ENCODE measurements at places on chromosomes 12 and 14.
A peak's percentile ranks its signal among the peaks of the same experiment; 100 is the strongest.

- no peak for DNase-seq
Observed at GRCh38 chr12:21296348-21296747, 38.4 kb downstream of the SLCO1A2 start.

- DNase-seq = peak; percentile 96
Observed at GRCh38 chr12:89880690-89881350, 172.2 kb upstream of the ATP2B1 start.

DNA sequence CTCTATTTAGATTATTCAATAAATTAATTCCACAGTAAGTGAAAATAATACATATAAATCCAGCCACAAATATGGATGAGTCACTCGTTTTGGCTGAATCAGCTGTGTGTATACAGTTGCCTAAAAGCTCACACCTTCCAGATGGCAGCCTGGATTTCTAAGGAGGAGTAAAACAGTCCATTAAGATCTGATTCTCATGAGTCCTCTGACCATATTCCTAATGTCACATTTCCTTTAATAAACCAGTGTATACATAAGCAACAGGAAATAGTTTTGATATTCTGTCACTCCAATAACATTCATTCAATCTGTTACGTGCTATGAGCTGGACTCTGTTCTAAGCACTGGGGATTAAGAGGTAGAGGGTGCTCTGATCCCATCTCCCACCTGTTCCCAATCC lies 21.8 kb downstream of the MDM1 start:
- no peak for DNase-seq

DNA sequence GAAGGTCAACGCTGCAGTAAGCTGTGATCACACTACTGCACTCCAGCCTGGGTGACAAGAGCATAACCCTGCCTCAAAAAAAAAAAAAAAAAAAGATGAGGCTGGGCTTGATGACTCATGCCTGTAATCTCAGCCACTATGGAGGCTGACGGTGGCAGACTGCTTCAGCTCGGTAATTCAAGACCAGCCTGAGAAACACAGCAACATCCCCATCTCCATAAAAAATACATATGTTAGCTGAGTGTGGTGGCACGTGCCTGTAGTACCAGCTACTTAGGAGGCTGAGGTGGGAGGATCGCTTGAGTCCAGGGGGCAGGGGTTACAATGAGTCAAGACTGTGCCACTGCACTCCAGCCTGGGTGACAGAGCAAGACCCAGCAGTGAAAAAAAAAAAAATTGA lies 50.4 kb downstream of the GXYLT1 start:
- no peak for DNase-seq

- no peak for DNase-seq
Observed at GRCh38 chr12:24856541-24856940, 92.4 kb downstream of the BCAT1 start.

DNA sequence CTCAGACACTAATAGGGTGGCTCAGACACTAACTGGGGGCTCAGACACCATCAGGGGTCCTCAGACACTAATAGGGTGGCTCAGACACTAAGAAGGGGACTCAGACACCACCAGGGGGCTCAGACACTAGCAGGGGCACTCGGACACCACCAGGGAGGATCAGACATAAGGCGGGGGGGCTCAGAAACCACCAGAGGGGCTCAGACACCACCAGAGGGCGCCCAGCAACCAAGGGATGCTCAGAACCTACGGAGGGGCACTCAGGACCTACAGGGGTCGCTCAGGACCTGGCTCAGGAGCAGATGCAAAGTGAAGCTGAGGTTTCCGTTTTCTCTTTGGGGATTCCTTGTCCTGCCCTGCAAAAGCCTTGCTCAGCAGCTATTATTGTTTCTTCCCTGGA lies 448.5 kb downstream of the TMEM121 start:
- peak; percentile 71 for DNase-seq

DNA sequence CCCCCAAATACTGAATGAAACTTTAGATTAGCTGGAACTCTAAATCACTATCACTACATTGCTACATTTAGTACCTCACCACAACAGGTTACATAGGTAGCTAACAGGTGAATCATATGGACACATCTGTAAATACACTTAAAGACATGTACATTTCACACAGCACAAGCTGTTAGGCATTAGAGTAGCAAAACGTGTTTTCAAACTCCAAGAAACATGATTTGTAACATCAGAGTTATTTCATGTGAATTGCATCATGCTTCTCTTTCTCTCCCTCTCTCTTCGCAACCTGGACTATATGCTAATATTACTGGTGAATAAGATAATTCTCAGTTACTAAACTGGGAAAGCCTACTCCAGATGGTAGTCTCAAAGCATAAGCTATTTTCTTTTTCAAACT lies 4.3 kb downstream of the SEL1L start:
- DNase-seq = no peak

DNA sequence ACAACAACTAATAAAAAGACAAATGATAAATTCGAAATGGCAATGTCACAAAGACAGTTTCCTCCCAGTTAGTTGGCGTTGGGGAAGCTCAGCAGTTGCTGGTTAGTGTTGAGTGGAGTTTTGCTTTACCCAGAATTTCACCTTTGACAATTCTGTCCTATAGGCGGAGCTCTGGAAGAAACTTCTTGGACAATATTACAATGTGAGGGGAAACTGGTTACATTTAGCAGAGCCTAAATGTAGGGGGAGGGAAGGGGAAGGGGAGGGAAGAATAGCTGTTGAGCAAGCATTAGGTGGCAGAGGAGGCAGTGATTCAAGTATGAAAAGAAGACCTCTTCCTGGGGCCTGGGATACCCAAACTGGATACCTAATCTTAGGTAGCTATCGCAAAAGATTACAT lies 51.4 kb downstream of the BDKRB1 start:
- DNase-seq = no peak

DNA sequence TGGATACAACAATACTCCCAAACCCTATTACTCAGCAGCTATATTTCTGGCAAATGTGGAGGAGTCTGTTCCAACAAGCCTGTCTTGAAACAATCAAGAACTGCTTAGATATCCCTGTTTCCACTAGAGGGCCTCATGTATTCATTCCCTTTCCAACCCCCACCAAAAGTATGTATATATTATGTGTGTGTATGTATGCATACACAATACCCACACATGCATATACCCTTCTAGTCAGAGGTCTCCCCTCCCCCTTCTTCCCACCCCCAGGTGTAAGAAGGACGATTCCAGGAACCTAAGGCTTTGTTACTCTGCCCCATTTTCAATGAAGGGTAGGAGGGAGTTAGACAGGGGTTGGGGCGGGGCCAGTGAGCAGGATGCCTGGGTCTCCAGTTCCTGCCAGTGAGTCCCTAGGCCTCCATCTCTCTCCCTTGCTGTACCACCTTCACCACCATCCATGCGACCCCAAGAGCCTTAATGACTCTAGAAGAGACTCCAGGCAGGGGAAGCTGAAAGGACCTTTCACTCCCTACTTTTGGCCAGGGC lies at the start of gene DGKA:
Gene DGKA, plus strand, starts transcription at position 392 of the 546 bp plus-strand sequence. CDS start 5,342 bp downstream, outside the sequence.
- DNase-seq = peak; percentile 73

GRCh38 chr12:120301962-120302815 lies at the start of gene SIRT4:
Gene SIRT4, plus strand, starts transcription at chr12:120302321. Its CDS starts 1,241 bp downstream, at chr12:120303562.
- peak; percentile 95 for DNase-seq

- peak; percentile 26 for DNase-seq
Observed at GRCh38 chr14:21997300-21997699, 323.7 kb upstream of the OR4E1 start.

GRCh38 chr14:91366749-91367148 lies 50.9 kb downstream of the CCDC88C start:
- no peak for DNase-seq

Measured in GM12865 (cell line).